ENCODE measurements at places on chromosomes 4 and X.

DNA sequence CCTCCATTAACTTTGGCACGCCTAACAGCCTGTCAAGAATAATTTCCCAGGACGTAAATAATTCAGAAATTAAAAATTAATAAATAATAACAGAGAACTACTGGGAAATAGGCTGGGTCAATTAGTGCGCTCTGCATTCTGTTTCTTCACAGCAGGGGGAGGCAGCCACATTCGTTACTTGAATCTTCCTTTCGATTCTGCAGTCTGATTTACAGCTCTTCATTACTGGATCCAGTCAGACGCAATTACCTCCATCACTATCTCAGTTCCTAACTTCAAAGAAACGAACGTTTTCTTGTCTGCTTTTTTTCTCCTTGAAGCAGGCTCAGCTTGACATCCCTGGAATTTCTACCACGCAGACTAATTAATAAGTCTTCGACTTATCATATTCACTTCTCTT lies 9.0 kb upstream of the RPL34 start:
- no peak for DNase-seq

GRCh38 chr4:140106289-140106844 lies 47.6 kb downstream of the MAML3 start:
- no peak for DNase-seq

GRCh38 chrX:138756234-138756633 lies 44.7 kb upstream of the FGF13 start:
- no peak for DNase-seq

DNA sequence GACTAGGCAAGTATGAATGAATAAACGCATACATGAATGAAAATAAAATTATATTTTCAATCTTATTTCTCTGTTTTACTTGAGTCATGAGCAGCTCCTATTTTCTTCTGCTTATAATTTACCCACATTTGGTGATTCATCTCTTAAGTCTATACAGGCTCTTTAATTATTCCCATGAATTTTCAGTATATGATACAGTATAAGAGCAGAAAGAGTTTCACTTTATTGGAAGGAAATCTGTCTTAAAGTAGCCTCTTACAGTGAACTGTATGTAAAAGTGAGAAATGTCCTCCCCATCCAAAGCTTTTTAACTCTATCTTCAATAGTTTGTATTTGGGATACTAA lies 50.8 kb downstream of the TMEM165 start:
- DNase-seq = no peak

- DNase-seq = no peak
Measured at GRCh38 chr4:1627417-1628313, 56.4 kb downstream of the FAM53A start.

DNA sequence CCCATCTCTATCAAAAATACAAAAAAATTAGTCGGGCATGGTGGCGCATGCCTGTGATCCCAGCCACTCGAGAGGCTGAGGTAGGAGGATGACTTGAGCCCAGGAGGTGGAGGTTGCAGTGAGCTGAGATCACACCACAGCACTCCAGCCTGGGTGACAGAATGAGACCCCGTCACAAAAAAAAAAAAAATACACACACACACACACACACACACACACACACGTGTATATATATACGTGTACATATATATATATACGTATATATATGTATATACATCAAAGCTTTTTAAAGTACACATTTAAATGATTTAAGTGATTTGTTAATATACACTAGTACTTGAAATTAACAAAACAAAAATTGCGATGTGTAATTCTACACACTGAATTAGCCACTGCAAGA lies 6.0 kb downstream of the FBXW7 start:
- DNase-seq = no peak

DNA sequence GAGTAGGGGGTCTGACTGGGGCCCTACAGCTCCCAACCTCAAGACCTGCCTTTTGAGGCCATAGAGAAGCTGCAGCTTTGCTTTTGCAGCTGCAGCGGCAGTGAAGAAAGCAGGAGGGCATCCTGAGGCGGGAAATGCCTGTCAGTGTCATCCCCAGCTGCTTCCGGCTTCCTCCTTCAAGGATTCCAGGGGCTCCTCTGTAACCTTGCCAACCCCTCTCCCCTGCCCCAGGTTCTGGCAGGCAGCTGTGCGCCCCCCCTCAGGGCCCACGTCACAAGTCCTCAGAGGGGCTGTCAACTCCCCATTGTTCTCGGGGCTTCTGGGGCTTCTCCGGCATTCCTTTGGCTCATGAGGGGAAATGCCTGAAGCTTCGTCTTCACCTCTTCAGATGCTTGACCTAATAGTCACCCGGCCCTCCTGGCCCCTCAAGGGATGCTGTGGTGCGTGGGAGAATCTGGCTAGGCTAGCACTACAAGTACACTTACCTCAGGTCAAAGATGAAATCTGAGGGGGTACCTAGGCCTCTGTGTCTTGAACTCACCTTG lies 31.9 kb downstream of the APLN start:
- DNase-seq = no peak

DNA sequence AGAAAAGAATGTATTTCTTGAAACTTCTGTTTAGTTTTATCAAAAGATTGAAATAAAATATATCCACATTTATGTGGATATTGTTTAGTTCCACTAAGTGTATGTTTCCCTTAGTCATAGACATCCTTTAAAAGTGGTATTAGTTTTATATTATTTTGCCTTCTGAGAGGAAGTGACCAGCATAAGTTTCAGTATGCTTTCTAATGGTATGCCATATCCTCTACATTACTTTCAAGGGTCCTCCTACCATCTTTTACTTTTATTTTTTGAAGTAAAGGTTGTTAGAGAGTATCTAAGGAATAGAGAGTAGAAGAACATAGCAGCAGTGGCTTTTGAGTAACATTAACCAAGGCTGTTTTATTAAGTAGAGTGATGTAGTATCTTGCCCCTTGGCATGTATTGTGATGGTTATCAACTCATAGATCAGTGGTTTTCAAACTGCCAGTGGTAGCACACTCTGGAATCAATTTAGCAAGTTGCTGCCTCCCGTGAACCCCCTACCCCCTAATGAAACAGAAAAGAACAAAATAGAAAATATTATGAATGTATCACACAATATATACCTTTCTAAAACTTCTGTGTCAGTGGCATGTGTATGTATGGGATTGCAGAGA lies 44.8 kb downstream of the RBPJ start:
- no peak for DNase-seq

GRCh38 chr4:45033676-45034419 lies 307.5 kb upstream of the GNPDA2 start:
- no peak for DNase-seq

- no peak for DNase-seq
Measured at GRCh38 chr4:152590179-152591031, 54.5 kb upstream of the FBXW7 start.

- DNase-seq = no peak
Measured at GRCh38 chr4:113560579-113560978, 201.0 kb downstream of the CAMK2D start.

GRCh38 chrX:38036466-38036865 lies 30.1 kb downstream of the SYTL5 start:
- no peak for DNase-seq

- DNase-seq = no peak
Measured at GRCh38 chr4:25215511-25215910, 18.3 kb upstream of the PI4K2B start.

DNA sequence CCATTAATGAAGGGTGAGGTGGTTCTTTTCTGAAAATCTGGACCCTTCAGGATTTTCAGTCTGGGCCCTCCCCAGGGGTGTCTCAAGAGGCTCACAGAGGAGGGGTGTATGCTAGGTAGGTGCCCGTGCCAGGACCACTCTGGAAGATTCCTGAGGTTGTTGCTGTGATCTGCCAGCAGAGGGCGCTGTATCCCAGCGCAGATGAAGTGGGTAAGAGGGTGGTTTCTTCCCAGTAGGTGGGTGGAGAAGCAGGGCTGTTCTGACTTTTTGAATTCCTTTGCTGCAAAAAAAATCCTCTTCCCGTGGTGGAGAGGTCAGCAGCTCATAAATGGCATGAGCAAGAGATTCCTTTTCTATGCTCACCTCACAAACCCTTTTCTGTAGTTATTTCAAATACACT lies 51.1 kb downstream of the SCML1 start:
- no peak for DNase-seq

DNA sequence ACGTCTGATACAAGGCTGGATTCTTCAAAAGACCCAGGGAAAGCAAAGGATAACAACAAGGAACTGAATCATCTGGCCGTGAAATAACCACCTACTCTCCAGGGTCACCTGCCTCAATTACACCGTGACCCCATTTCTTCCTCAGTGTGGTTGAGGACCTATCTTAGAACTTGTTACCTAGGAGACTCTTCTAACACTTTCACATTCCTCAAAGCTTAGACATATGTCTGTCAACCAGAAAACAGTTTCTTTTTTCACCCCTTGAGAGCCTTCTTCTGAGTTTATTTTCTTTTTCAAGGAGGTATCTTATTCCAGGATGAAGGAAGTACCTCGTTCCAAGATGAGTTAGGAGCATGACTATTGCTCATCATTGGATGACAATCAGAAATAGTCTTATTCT lies 337.8 kb downstream of the ARHGAP24 start:
- no peak for DNase-seq

GRCh38 chr4:7358100-7358735 lies 76.5 kb downstream of the PSAPL1 start:
- DNase-seq = no peak

DNA sequence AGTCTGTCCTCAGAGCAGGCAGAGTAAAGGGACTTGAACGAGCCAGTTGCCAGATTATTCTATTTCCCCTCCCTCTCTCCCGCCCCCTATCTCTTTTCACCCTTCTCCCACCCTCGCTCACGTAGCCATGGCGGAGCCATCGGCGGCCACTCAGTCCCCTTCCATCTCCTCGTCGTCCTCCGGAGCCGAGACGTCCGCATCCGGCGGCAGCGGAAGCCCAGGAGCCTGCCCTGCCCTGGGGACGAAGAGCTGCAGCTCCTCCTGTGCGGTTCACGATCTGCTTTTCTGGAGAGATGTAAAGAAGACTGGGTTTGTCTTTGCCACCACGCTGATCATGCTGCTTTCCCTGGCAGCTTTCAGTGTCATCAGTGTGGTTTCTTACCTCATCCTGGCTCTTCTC lies 106.2 kb upstream of the SMAD1 start:
- no peak for DNase-seq

DNA sequence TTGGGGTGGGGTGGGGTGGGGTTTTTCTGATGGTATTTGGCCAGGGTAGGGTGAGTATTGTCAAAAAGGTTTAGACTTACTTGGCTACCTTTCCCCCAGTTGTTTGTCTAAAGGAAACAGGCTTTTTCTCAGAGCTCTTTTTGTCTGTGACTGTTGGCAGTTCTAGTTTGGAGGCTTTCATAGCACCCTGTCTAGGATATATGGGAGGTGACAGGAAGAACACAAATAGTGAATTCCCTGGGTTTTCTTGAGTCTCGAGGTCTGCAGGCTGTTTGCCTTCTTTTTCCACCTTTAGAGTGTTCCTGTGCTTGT lies 13.5 kb downstream of the RPS6KA3 start:
- no peak for DNase-seq

DNA sequence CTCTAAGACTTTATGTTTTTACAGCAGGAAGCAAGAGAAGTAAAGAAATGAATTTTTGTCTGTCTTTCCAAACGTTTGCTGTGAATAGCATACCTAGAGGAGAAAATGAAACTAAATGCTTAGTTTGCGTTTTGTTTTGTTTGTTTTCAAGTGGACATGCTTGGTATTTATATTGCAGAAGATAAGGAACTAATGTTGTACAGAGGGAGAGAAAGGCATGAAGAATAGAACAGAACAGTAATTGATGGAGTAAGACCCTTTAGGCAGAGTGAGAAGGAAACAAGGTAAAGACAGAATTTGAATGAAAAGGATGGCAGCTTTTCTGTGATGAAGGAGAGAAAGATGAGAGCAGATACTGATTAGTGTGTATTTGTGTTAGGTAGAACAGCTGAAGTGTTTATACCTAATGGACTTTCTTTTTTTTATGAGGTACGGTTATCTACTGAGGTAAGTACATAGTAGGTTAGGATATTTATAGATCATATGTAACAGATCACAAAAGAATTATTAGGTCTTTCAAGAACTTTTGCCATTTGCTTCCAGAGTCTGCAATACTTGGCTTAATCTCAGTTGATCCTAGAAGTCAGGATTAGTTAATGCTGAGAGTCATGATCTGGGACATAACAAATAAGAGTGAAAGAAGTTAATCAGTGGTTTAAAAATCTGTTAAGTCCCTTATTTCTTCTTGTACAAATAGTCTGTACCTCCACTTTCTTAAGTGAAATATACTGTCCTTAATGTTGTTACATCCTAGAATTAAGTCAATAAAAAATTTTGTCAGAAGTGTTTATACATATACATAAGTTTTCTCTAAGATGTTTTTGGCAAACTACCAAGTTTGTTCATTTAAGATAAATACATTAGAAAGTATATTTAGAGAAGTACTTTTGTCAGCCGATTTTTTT lies 36.8 kb downstream of the FABP2 start:
- DNase-seq = no peak

DNA sequence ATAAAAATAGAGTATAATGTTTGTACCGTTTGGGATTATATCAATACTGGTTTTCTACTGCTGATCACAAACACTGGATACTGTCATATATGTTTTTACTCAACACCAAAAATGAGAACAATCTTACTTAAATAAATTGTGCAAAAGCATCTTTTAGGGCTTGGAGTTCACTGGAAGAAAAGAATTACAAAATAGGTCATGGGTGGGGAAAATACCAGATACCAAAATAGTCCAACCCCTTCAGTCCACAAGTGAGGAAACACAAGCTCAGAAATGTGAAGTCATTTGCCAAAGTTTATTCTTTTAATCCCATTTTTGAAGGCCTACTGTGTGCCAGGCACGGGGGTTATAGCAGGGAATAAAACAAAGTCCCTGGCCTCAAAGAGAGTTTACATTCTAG lies 64.4 kb downstream of the ADGRG2 start:
- no peak for DNase-seq

DNA sequence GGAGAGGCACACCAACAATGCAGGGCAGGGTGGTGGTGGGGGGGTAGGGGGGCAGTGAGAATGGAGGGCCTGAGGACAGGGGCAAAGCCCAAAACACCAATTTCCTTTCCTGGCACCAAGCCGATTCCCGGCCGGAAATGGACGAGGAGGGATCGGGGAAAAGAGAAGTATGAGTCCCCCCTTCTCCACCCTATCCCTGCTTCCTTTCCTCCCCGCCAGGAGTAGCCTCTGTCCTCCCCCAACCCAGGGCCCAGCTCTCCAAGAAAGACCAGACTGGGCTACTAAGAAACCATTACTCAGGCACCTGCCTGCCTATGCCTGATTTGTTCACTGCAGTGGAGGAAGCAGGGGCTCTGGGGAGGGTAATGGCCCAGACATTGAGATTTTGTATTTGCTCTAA lies 402 bp downstream of the CCDC120 start:
- no peak for DNase-seq

DNA sequence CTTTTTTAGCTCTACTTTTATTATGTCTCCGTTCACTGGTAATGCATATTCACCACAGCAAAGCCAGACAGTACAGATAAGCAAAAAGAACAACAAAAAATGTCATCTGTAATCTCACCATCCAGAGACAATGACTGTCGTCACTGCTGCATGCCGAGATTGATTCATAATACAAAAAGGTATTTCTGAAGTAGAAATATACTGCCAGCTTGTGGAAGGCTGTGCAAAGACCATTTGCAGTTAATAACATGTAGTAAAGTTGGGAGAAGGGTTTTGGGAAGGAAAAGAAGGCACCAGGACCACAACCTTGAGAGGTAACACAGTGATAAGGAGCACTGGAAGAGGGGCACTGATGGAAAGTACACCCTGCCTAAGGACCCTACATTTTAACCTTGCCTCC lies 223.0 kb upstream of the ZIC3 start:
- DNase-seq = no peak

- no peak for DNase-seq
Measured at GRCh38 chr4:82913305-82913704, 12.8 kb downstream of the THAP9 start.

- DNase-seq = no peak
Measured at GRCh38 chrX:10017872-10018271, 50.7 kb downstream of the CLDN34 start.

GRCh38 chr4:119643306-119644042 lies 14.9 kb upstream of the PDE5A start:
- DNase-seq = no peak
